ENCODE measurements at places on chromosomes 1 and 21. TPM values are rescaled to one million over a fixed set of nuclear protein-coding genes. Genes with fewer than 3 reads are reported as not detected.
A peak's percentile ranks its signal among the peaks of the same experiment; 100 is the strongest.

LDLRAD1 gene
- 1.5 TPM for total RNA-seq

DNA sequence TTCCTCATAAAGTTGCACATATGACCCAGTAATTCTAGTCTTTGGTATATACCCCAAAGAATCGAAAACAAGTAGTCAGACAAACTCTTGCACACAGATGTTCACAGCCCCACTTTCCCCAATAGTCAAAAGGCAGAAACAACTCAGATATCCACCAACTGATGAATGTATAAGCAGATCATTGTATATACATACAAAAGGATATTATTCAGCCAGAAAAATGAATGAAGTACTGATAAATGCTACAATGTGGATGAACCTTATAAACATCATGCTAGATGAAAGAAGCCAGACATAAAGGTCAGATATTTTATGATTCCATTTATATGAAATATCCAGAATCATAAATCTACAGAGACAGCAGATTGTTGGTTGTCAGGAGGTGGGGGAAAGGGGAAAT is 27.3 kb downstream of the SHCBP1L start:
- H3K4me1 ChIP-seq: no peaks in the 10 kb centered on the region
- H3K27ac ChIP-seq: no peak overlapping the region
- H3K36me3 ChIP-seq: no peaks in the 10 kb centered on the region
- no peak for DNase-seq
- H3K27me3 ChIP-seq: peaks cover 32% of the 10 kb centered on the region

DNA sequence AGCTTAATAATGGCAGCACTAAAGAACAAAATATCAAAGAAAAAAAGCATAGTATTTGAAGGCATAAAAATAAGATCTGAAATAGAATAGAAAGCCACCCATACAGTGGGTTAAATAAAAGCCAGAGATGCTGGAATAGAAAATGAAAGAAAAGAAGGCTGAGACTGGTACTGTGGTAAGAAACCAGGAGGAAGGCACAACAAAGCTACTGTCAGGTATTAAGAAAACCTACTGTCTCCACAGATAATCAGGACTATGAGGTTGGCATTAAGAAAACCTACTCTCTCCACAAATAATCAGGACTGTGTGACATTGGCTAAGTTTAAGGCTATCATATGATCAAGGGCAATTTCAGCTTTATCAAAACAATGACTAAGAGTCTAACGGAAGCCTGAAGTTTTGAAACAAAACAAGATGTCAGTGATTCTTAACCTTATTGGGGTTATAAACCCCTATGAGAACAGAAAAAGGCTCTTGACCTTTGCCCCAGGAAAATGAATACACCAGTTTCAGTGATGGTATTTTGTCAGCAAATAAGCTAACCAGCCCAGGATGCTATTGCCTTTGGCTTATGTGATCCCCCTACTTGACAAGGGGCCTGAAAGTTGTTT is 24.4 kb downstream of the MCOLN2 start:
- DNase-seq: no peak
- H3K4me3 ChIP-seq: no peak overlapping the region
- no peaks in the 10 kb centered on the region for H3K27me3 ChIP-seq
- H3K27ac ChIP-seq: no peak overlapping the region
- no peaks in the 10 kb centered on the region for H3K4me1 ChIP-seq

DNA sequence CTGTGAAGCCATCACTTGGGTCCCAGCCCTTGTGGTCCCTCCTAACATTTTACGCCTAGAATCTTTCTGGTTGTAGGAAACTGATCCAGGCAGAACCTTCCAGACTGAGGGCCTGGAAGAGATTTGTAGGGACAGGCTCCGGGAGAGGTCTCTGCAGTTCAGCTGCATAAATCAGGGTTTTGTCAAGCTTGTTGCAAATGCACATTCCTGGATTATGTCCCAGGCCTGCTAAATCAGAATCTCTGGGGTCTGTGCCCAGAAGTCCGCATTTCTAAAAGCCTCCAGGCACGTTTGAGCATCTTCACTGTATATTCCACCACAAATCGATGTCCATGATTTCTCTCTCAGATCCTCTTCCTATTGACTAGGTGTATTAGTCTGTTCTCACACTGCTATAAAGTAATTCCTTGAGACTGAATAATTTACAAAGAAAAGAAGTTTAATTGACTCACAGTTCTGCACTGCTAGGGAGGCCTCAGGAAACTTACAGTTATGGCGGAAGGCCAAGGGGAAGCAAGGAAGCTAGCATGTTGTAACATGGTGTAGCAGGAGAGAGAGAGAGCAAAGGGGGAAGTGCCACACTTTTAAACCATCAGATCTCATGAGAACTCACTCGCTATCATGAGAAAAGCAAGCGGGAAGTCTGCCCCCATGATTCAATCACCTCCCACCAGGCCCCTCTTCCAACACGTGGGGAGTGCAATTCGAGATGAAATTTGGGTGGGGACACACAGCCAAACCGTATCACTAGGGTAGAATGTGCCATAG is 1.2 kb upstream of the FHAD1 start:
- peaks cover 21% of the 10 kb centered on the region for H3K27me3 ChIP-seq
- H3K27ac ChIP-seq: no peak overlapping the region
- peaks cover 42% of the 10 kb centered on the region for H3K4me1 ChIP-seq
- DNase-seq: no peak
- peak overlapping the region; percentile 84 for H3K4me3 ChIP-seq
- H3K36me3 ChIP-seq: peaks cover 3% of the 10 kb centered on the region

- no peak for DNase-seq
- H3K4me1 ChIP-seq: peaks cover 18% of the 10 kb centered on the region
- H3K27ac ChIP-seq: peak overlapping the region; percentile 72
- H3K27me3 ChIP-seq: peaks cover 53% of the 10 kb centered on the region
These were observed 5.1 kb downstream of the TNFRSF8 start for GRCh38 chr1:12067900-12068821.

- H3K27me3 ChIP-seq: no peaks in the 10 kb centered on the region
- no peak overlapping the region for H3K4me3 ChIP-seq
- H3K4me1 ChIP-seq: peaks cover 26% of the 10 kb centered on the region
- H3K27ac ChIP-seq: peak overlapping the region; percentile 15
- no peak for DNase-seq
- H3K36me3 ChIP-seq: no peaks in the 10 kb centered on the region
These were observed 98.6 kb downstream of the SIK1 start for GRCh38 chr21:43328185-43328957.

GRCh38 chr1:214993419-214993818 is 89.1 kb upstream of the KCNK2 start:
- H3K27ac ChIP-seq: no peak overlapping the region
- H3K4me1 ChIP-seq: no peaks in the 10 kb centered on the region
- H3K27me3 ChIP-seq: peaks cover 19% of the 10 kb centered on the region

SPRR1B gene
- total RNA-seq: 274 TPM

NGF gene
- 3.3 TPM for total RNA-seq

DNA sequence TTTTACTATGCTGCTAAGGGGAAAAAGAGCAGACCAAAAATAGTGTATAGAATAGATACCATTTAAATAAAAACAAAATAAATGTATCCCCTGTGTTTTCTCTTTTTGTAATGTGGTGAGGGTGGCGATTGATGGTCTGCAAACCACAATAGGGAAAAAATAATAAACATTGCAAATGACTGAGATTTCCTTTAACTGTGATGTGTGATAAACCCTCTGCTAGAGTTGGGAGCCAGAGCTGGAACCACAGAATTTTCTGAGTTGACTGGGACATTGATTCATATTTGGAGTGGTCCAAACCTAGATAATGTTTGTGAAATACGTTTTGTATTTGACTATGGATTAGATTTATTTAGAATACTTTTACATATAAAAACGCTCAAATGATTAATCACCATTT is 70.6 kb upstream of the PTGFR start:
- no peaks in the 10 kb centered on the region for H3K36me3 ChIP-seq
- no peak overlapping the region for H3K27ac ChIP-seq
- DNase-seq: no peak
- H3K4me3 ChIP-seq: no peak overlapping the region

GRCh38 chr1:115529216-115529897 is 112.4 kb upstream of the VANGL1 start:
- no peak overlapping the region for H3K4me3 ChIP-seq
- no peaks in the 10 kb centered on the region for H3K27me3 ChIP-seq
- DNase-seq: no peak
- no peaks in the 10 kb centered on the region for H3K36me3 ChIP-seq

ELOVL1 gene
- 52.2 TPM for total RNA-seq

DNA sequence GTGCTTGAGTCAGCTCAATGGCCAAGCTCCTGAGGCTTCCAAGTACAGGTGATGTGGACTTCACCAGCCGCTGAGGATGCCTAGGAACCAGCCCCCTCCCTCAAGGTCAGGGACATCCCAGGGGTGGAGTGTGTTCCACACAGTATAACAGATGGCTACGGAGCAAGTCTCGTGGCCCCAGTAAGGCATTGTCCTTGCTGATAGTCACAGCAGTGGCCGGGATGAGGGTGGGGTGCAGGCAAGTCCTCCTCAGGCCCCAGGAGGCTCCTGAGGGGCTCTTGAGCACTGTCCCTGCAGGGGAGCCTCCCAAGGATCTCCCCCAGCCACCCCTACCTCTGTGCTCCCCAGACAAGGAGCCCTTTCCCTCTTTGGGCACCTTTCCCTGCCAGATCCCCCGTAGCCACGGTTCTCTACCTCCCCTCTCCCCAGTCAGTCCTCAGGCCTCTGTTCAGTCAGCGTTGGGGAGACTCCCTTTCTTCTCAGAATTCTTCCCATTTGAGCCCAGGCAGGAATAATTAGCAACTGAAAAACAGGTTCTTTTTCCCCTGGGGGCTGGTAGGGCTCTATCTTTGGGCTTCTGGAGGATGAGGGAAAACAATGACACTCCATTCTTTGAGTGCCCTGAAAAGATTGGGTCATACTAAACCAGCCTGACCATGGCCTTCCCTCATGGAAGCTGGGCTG is 7.1 kb upstream of the THEM5 start:
- no peaks in the 10 kb centered on the region for H3K4me1 ChIP-seq
- no peaks in the 10 kb centered on the region for H3K36me3 ChIP-seq
- DNase-seq: no peak

DNA sequence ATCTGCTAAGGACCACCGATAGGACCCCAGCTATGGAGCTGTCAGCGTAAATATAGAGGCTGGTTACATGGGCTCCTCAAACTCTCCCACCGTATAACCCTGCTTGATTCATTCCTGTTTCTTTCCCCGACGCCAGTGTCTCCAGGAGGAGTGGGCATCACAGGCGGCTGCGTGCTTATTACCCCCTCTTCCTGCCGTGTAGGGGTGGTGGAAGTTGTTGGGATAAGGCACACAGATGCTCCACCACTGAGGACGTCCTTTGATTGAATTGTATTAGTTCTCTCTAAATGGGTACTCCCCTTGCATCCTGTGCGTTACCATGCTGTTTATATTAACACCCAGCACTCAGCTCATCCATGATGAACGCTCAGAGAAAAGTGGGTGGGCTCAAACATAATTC is 104.6 kb downstream of the ZBTB18 start:
- peaks cover 15% of the 10 kb centered on the region for H3K4me1 ChIP-seq
- H3K27me3 ChIP-seq: peaks cover 5% of the 10 kb centered on the region
- DNase-seq: no peak
- no peaks in the 10 kb centered on the region for H3K36me3 ChIP-seq
- H3K27ac ChIP-seq: no peak overlapping the region
- no peak overlapping the region for H3K4me3 ChIP-seq

KLHL12 gene
- 24.4 TPM for total RNA-seq

GRCh38 chr1:38953433-38953860 is 11.8 kb upstream of the RHBDL2 start:
- no peaks in the 10 kb centered on the region for H3K27me3 ChIP-seq
- H3K36me3 ChIP-seq: no peaks in the 10 kb centered on the region
- no peak for DNase-seq
- peaks cover 11% of the 10 kb centered on the region for H3K4me1 ChIP-seq
- H3K27ac ChIP-seq: no peak overlapping the region

GRCh38 chr1:222920169-222920568 is 105.3 kb downstream of the DISP1 start:
- H3K27ac ChIP-seq: no peak overlapping the region
- no peaks in the 10 kb centered on the region for H3K27me3 ChIP-seq
- DNase-seq: no peak
- no peak overlapping the region for H3K4me3 ChIP-seq
- no peaks in the 10 kb centered on the region for H3K4me1 ChIP-seq
- H3K36me3 ChIP-seq: peaks cover 16% of the 10 kb centered on the region

- peak overlapping the region; percentile 59 for H3K4me3 ChIP-seq
- peaks cover 61% of the 10 kb centered on the region for H3K4me1 ChIP-seq
- peak overlapping the region; percentile 58 for H3K27ac ChIP-seq
- H3K27me3 ChIP-seq: no peaks in the 10 kb centered on the region
- H3K36me3 ChIP-seq: peaks cover 28% of the 10 kb centered on the region
- no peak for DNase-seq
These were observed 221.9 kb downstream of the PBX1 start for GRCh38 chr1:164780863-164781262.

DNA sequence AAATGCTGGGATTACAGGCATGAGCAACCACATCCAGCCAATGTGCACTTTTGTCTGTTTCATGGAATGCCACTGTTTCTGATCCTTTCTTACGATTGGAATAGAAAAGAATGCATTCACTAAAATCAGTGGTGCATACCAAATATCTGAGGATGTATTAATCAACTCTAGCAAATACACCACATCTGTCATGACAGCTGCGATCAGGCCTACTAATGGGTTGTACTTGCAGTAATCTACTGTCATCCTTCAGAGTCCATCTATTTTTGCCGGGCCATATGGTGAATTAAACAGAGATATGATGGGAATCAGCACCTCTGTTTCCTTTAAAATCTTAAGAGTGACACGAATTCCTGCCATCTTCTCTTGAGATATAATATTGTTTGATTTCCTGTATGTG is 8.5 kb upstream of the USP1 start:
- no peak for DNase-seq
- peaks cover 11% of the 10 kb centered on the region for H3K4me1 ChIP-seq
- no peaks in the 10 kb centered on the region for H3K36me3 ChIP-seq
- H3K27me3 ChIP-seq: no peaks in the 10 kb centered on the region

ATP6V1G3 gene
- 0.69 TPM for total RNA-seq

- no peak for DNase-seq
- H3K36me3 ChIP-seq: no peaks in the 10 kb centered on the region
- peaks cover 35% of the 10 kb centered on the region for H3K4me1 ChIP-seq
- peak overlapping the region; percentile 41 for H3K27ac ChIP-seq
- no peaks in the 10 kb centered on the region for H3K27me3 ChIP-seq
These were observed 2.5 kb upstream of the CERS2 start for GRCh38 chr1:150976879-150977694.

- no peak for DNase-seq
- peaks cover 6% of the 10 kb centered on the region for H3K36me3 ChIP-seq
- peaks cover 15% of the 10 kb centered on the region for H3K4me1 ChIP-seq
- peak overlapping the region; percentile 99 for H3K4me3 ChIP-seq
These were observed 1.0 kb downstream of the ANGEL2 start for GRCh38 chr1:213014642-213015041.

GRCh38 chr1:225617956-225618355 is 35.0 kb downstream of the ENAH start:
- no peaks in the 10 kb centered on the region for H3K27me3 ChIP-seq
- no peak for DNase-seq
- H3K27ac ChIP-seq: peak overlapping the region; percentile 69
- H3K4me3 ChIP-seq: peak overlapping the region; percentile 45

UQCRH gene
- total RNA-seq: 403 TPM

- DNase-seq: no peak
- H3K27me3 ChIP-seq: no peaks in the 10 kb centered on the region
- H3K4me3 ChIP-seq: no peak overlapping the region
- H3K36me3 ChIP-seq: no peaks in the 10 kb centered on the region
These were observed 988.8 kb upstream of the TMPRSS15 start for GRCh38 chr21:19392390-19392789.

- H3K36me3 ChIP-seq: no peaks in the 10 kb centered on the region
- peak overlapping the region; percentile 83 for H3K4me3 ChIP-seq
- no peaks in the 10 kb centered on the region for H3K27me3 ChIP-seq
- H3K27ac ChIP-seq: peak overlapping the region; percentile 50
These were observed 7.7 kb upstream of the CROCC start for GRCh38 chr1:16913833-16914662.

GRCh38 chr1:7098641-7099040 is 313.4 kb downstream of the CAMTA1 start:
- no peak overlapping the region for H3K27ac ChIP-seq
- DNase-seq: no peak
- peaks cover 45% of the 10 kb centered on the region for H3K27me3 ChIP-seq
- no peaks in the 10 kb centered on the region for H3K36me3 ChIP-seq
